GM12864 (cell line): ENCODE measurements at places on chromosomes 7 and 10.

GRCh38 chr7:152897401-152897800, 137.8 kb downstream of the ACTR3B start:
- no peak for DNase-seq

DNA sequence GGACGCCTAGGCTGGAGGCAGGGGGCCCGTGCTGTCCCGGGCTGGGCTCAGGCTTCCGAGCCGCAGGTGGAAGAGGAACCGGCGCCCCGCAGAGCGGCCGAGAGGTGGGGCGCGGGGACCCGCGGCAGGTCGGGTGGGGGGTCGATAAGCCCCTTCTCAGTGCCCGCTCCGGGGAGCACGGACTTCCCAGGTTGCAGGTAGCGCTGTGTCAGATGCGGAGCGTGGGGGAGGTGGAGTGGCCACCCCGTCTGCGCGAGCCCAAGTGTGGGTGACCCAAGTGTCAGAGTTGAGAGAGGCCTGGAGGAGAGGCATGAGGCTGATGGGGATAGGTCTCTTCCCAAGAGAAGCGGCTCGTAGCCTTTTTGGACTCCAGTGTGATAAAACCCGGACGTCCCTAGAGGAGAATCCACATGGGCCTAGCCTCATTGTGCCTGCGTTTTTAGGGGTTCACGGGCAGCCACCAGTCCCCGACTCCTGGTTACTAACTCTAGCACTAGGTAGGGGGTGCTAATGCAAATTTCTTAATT, 580 bp downstream of the EEPD1 start:
- no peak for DNase-seq

GRCh38 chr7:91165006-91165845, 99.0 kb upstream of the FZD1 start:
- peak; percentile 21 for DNase-seq

DNA sequence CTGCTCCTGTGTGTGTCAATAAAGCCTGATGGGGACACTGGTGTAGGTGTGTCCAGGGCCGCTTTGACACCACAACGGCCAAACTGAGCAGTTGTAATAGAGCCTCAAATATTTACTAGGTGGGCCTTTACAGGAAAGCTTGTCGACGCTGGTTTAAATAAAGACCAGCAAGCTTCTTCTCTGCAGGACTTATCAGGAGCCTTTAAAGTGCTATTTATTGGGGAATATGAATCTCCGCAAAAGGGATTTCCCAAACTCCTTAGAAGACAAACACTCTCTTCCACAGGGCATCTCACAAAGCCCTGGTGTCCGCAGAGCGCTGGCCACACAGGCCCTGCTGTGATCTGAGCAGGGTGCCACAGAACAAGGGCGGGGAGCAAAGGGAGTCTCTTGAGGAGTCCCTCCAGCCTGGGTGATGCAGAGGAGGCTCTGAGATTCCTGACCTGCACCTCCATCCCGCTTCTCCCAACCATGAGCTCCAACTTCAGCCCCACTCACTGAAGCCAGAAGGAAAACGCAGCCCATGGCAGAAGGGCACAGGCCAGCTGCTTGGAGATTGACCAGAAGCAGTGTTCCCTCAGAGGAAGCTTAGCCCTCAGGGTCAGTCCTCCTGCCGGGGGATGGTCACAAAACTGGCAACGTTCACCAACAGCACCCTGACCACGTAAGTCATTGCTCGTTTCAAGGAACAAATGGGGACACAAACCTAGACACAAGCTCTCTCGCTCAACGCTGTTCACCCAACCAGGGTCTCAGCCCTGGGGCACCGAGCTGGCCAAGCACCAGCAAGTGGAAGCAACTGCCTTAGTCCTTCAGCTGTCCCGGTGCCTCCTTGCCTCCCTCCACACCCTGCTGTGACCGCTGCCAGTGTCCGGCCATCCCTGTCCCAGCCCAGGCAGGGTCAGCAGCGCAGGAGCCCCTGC, 129.5 kb downstream of the OAT start:
- DNase-seq: no peak

GRCh38 chr10:86888585-86889381, 68.6 kb downstream of the MMRN2 start:
- peak; percentile 76 for DNase-seq
